ENCODE measurements at places on chromosomes 2 and 18.

DNA sequence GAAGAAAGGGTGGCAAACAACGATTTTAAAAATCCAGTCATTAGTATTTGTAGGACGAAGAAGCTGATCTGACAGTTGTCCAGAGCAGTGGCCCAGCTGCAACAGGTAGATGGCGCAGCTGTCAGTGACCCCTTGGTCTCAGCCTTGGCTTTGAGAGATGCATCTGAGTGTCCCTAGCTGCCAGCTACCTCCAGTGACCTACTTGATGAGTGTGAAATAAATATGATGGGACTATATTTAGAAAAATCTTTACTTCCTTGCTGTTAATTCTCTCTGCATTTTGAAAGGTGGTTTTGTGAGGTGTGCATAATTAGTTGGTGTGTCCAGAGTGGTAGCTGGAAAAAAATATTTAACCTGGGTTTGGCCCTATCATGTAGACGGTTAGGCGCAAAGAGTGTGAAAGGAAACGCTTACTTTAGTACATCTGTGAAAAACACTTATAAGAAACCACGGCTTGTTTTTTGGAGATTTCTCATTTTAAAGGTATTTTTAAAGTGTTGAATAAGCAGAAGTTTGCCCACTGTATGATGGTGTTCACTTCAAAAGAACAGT lies 963 bp downstream of the INPP1 start:
- DNase-seq = peak; percentile 19

- no peak for DNase-seq
Observed at GRCh38 chr18:23573626-23574431, 12.5 kb downstream of the NPC1 start.

- DNase-seq = no peak
Observed at GRCh38 chr2:75018162-75018561, 59.7 kb downstream of the POLE4 start.

GRCh38 chr18:67402543-67402942 lies 114.0 kb downstream of the DSEL start:
- DNase-seq = no peak

GRCh38 chr2:73414696-73415095 lies 29.1 kb downstream of the ALMS1 start:
- no peak for DNase-seq

DNA sequence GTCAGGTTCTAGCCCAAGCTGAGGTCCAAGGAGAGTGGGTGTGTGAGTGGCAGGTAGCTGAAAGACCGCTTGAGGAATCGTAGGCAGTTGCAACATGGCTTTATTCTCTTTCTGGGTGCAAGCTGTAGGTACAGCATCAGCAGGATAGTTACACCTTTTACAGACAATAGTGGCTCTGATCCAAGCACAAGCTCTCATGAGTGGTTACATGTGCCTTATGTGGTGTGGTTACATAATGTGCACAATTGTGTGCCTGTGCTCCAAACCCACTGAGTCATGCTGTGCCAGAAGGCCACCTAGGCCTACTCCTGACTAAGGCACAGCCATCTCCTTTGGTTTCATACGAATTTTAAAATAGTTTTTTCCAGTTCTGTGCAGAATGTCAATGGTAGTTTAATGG lies 227.6 kb downstream of the SATB2 start:
- DNase-seq = no peak

- DNase-seq = no peak
Observed at GRCh38 chr2:151241224-151241623, 20.4 kb downstream of the RBM43 start.

- DNase-seq = no peak
Observed at GRCh38 chr2:72859831-72860262, 27.4 kb upstream of the SPR start.
